ENCODE measurements at places on chromosomes 6 and 20.

GRCh38 chr6:35147486-35147885 is 6.3 kb upstream of the TCP11 start:
- DNase-seq, result no peak

GRCh38 chr6:85641522-85641896 is 1.2 kb downstream of the SYNCRIP start:
- no peak for DNase-seq

- DNase-seq, result no peak
These were observed 347.8 kb upstream of the PLCB4 start for GRCh38 chr20:8721098-8721497.

GRCh38 chr20:51833326-51833725 is 31.0 kb upstream of the SALL4 start:
- no peak for DNase-seq

DNA sequence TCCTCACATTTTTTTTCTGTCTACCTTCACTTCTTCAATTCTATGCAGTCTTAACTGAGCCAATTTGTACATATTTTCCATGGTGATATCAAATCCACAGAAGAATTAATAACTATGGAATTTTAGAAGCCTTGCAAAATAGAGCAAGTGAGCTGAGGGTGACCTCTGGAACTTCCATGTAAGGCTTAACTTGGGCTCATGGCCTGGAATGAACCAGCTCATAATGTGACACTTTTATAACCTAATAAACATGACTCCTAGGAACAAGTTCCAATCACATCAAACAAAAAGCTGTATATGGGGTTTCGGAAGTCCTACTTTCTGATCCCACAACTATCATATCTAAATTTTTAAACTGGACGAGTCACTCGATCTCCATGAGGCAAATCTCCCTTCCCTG is 232.4 kb downstream of the FOXA2 start:
- DNase-seq, result no peak

DNA sequence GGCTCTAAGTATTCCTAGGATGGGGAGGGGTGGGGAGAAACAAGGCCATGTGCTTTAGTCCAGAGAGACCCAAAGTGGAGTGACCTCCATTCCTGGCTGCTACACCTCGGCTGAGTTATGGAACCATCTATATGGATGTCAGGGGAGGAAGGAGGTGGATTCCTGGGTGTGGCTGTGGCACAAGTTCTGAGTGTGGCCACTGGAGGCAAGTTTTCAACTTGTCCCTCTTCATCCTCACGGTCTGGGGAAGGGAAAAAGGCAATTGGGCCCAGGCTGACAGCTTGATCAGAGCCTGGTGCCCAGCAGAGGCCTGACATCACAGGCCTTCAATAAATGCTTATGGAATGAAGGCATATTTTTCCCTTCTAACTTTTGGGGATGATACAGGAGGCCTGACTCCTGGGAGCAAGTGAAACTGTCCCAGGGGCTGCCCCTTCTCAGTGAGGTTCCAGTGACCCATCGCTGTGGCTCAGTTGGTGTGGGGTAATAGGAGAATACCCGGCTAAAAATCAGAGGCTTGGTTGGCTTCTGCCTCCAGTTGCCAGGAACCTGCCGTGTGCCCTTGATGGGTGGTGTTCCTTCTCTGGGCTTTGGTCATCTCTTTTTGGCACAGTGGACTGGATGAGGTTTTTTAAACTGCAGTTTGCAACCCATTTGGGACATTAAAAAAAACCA is 1.8 kb upstream of the ITPR3 start:
- no peak for DNase-seq

DNA sequence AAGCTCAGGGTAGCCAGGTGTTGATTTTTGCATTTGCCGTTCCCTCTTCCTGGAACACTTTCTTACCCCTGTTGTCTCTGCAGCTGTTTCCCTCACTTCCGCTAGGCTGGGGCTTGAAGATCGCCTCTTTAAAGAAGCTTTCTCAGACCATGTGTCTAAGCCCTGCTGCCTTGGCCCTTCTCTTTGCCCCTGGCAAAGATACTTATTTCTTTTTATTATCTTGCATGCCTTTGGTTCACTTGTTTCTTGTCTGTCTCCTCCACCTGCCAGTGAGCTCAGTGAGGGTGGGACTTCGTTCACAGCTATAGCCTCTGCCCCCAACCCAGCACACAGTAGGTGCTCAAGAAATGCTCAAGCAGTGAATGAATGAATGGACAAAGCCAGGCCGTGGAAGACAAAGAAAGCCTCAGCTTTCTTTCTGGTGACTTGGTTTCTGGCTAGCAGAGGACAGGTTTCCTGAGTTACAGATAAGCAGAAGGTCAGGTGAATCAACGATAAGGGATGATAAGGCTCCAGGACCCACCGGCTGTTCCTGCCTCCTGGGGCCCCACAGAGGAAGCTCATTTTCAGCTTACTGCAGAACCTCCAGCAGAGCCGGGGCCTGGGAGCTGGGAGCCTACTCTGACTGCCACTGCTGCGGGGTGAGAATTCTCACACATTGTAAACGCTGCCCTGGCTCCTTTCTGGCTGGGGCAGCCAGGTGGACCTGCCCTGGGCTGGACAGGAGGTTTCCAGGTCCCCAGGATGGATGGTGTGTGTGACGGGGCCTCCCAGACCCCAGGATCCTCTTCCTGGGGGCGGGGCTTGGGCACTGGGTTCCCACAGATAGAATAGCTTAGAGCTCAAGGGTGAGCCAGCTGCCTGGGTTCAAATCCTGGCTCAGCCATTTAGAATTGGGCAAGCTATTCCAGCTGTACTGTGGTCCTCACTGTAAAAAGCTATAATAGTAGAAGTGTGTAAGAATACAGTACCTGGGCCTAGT is 29.8 kb downstream of the SNAI1 start:
- DNase-seq, result no peak

GRCh38 chr6:133983099-133983939 is 30.3 kb downstream of the TBPL1 start:
- no peak for DNase-seq

DNA sequence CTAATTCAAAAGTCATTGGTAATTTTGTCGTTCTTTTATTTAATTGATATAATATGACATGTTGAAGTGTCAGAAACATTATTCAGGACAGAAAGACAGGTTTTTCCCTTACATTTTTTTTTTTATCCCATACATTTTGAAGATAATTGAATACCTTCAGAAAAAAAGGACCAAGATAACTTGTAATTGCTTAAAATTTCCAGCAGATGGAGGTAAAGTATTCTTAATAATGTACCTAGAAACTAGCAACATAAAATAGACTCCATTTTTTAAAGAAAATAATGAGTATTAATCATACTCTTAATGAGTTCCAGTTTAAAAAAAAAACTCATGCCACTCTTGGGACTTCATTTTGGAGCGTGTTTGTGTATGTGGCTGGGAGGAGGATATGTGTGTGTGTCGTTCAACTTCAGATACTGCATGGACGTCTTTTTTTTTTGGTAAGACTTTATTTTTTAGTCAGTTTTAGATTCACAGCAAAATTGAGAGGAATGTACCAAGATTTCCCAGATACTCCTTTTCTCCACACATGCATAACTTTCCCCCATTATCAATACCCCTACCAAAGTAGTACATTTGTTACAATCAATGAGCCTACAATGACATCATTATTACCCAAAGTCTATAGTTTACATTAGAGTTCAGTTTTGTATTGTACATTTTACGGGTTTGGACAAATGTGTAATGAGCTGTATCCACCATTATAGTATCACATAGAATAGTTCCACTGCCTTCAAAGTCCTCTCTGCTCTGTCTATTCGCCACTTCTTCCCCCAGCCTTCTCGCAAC is 79.4 kb downstream of the ROS1 start:
- no peak for DNase-seq

DNA sequence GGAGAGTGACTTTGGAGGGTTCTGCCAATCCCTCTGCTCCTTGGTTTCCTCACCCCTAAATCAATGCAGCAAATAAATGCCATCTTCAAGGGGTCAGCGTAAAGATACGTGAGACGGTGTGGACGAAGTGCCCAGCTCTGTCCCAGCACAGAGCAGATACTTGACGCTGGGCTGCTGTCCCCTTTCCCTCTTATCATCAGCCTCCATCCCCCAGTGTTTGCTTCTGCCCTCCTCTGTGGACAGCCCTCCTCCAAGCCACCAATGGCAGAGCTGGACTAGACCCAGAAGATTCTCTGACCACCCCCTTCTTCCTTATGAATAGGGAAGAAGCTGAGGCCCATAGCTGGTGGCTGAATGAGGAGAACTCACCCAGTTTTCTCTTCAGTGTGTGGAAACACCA is 17.7 kb upstream of the PI16 start:
- no peak for DNase-seq

- DNase-seq, result no peak
These were observed 28.9 kb upstream of the ZNF217 start for GRCh38 chr20:53622247-53623133.

- no peak for DNase-seq
These were observed 40.9 kb upstream of the ZBP1 start for GRCh38 chr20:57660922-57661745.

GRCh38 chr6:5403609-5404008 is 142.3 kb downstream of the FARS2 start:
- no peak for DNase-seq

DNA sequence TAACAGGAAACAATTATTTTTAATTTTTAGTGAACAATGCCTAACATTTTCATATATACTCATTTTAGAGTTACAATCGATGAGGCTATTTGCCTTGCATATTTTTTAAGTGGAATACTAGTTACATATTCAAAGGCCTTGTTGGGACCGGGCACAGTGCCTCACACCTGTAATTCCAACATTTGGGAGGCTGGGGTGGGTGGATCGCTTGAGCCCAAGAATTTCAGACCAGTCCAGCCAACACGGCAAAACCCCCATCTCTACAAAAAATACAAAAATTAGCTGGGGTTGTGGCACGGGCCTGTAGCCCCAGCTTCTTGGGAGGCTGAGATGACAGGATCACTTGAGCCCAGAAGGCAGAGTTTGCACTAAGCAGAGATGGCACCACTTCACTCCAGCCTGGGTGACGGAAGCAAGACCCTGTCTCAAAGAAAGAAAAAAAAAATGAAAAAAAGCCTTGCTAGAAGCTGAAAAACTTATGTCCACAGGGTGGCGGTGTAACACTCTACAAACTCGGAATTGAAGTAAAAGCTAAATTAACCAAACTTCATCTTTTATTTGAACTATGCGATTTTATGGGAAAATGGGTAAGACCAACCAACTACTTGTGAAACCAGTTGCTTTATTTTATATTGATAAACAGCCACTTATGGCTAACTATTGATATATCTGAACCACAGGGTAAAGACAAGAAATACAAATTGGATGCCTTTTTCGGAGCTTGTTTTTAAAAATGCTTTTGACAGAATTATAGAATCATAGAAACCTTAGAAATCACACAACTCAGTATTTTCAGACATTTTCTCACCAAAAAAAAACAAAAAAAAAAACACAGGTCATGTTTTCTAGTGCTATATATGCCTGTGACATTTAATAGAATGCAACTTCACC is 24.1 kb upstream of the ROS1 start:
- no peak for DNase-seq

DNA sequence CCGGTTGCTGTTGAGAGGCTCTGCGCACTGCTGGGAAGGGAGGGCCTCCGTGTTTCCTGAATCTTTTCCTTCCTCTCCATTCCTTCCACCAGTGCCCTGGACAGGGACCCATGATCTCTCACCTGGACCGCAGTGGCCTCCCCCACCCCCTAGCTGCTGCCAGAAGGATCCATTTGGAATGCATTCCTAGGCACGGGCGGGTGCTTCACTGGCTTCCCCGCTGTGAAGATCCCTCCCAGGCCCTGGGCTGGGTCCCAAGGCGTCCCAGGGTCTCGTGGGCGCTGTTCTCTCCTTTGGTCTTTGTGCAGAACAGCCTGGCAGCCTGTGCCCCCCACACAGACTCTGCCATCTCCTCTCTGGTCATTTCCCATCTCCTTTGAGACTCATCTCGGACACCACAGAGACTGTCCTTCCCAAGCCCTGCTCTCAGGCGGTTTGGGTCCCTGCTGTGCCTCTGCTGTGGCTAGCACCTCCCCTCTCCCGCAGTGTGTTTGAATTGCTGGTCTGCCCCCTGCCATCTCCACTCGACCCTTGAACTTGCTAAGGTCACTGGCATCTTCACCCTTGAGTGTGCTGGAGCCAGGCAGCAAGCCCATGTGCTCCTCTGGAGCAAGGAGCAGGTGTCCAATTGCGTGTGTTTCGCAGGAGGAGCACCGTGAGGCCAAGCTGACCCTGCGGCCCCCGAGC is 59.0 kb downstream of the TCP11 start:
- no peak for DNase-seq

- no peak for DNase-seq
These were observed 25.0 kb downstream of the ZDHHC14 start for GRCh38 chr6:157405986-157406385.

DNA sequence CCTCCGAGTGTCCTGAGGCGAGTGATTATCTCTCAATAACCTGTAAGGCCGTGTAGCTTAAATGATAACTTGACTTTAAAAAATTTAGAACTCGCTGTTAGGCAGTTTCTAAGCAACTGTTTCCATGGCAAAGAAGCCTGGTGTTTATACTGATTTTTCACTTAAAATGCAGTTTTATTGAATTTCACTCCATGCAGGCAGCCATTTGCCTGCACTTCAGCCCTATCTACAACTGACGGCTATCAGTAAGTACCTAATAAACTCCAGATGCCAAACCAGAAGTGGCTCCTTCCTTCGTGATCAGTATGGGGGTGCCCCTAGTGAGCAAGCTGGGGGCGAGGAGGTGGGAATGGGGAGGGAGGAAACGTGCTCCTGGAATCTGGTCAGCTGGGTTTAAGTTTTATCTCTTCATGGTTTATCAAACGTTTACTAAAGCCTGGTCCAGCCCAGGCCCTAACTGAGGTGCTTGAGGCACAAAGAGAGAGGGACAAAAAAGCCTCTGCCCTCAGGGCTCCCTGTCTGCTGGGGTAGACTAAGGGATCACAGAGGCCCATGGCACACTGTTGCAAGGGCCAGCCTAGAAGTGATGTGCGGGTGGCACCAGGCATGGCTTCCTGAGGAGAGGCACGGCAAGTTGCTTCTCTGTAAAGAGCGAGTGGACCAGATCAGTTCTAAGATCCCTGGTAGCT is 45.5 kb downstream of the TTI1 start:
- DNase-seq, result no peak

GRCh38 chr6:20630136-20630535 is 95.9 kb downstream of the CDKAL1 start:
- no peak for DNase-seq

- no peak for DNase-seq
These were observed 719.7 kb upstream of the MARCKS start for GRCh38 chr6:113137426-113137825.

DNA sequence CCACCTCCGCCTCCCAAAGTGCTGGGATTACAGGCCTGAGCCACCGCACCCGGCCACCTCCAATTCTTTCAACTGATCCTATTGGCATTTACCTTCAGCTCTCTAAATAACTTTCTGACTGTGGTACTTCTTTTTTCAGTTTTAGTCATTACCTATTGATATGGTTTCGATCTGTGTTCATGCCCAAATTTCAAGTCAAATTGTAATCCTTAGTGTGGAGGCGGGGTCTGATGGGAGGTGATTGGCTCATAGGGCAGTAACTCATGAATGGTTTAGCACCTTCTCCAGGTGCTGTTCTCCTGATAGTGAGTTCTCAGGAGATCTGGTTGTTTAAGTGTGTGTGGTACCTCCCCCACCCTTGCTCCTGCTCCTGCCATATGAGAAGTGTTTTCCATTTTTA is 140.9 kb downstream of the LPA start:
- no peak for DNase-seq

GRCh38 chr20:24598996-24599395 is 129.6 kb downstream of the SYNDIG1 start:
- no peak for DNase-seq
